ENCODE measurements at places on chromosomes 6 and 20.

GRCh38 chr6:168625602-168626001 lies 184.6 kb downstream of the SMOC2 start:
- DNase-seq = no peak

DNA sequence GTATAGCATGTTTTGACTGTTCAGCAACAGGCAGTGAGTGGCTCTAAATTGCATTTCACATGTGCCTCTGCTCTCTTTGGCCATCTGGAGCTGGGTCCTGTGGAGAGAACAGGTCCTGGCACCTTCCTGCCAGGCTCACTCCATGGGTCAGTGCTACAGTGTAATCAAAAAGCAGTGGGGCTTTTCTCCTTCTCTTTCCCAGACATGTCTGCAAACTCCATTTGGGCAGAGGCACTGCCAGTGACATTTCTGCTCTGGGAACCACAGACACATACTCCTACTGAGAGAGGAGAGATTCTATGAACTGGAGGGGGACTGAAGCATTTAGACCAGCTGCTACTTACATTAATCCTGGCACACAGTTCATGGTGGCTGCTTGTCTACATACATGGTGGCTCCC lies 68.3 kb upstream of the TRAF3IP2 start:
- DNase-seq = no peak

GRCh38 chr20:44014807-44015732 lies 100.4 kb downstream of the TOX2 start:
- peak; percentile 55 for DNase-seq

GRCh38 chr6:53771785-53772624 lies 22.8 kb upstream of the LRRC1 start:
- DNase-seq = peak; percentile 53

- no peak for DNase-seq
Observed at GRCh38 chr6:15213838-15214400, 31.9 kb upstream of the JARID2 start.

Measured in fibroblast of skin of right biceps (primary cell).